ENCODE measurements at places on chromosomes 13 and 19.
A peak's percentile ranks its signal among the peaks of the same experiment; 100 is the strongest.

GRCh38 chr13:32135056-32135390, 103.4 kb downstream of the FRY start:
- no peak for DNase-seq

- no peak for DNase-seq
These were observed 59.1 kb upstream of the RNF113B start for GRCh38 chr13:98236197-98236596.

DNA sequence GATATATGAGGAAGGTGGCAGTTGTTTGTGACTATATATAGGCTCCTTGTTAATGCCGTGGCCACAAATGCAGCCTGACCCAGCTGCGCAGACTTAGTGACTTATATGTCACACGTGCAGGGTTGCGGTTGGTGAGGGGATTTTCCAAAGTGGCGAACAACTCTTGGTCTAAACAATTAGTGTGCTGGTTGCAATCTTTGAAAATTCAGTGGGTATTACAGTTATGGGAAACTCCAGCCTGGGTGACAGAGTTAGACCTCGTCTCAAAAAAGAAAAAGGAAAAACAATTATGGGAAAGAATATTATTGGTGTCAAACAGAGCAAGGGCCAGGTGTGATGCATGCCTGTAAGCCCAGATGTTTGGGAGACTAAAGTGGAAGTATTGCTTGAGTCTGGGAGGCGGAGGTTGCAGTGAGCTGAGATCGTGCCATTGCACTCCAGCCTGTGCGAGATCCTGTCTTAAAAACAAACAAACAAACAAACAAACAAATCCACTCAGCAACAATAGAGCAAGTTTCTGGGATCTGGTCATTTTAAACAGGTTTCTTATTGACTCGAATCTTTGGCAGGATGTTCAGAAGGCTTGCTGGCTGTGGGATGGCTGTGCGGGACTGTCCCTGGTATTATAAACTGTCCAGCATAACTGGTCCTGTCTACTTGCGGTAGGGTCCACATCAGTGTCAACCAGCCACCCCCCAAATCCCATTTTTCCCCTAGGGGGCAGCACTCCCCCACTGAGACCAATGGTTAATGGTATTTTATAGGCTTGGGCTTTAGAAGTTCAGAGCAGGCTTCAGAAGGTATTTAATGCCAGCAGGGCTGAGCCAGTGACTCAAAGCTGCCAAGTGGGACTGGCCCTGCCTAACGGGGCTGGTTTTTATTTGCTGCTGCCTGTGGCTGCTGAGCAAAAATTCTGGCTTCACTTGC, 15.4 kb downstream of the RELB start:
- DNase-seq, result peak; percentile 56

- DNase-seq, result no peak
These were observed 3.2 kb downstream of the LHFPL6 start for GRCh38 chr13:39599842-39600241.

DNA sequence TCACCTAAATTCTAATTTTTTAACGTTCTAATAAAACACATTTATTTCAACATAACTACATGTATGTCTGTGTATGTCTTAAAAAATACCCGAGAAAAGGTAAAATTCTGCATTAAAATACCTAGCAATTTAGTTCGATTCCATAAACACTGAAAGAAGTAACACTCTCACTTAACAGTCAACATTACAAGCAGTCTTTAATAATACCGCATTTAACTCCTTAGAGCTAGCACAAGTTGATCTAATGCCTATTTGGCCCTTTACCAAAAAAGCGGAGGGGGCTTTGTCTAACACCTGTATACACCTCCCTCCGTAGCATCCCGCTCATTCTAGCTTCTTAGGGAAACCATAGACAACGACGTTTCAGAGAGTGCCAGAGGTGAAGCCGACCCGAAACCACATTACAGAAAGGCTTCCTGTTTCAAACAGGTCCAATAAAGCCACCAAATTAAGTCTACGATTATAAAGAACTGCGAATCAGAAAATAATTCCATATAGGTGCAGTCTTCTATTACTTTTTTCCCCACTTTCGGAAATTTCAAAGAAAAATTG, 1.2 kb downstream of the SPART start:
- DNase-seq, result no peak

DNA sequence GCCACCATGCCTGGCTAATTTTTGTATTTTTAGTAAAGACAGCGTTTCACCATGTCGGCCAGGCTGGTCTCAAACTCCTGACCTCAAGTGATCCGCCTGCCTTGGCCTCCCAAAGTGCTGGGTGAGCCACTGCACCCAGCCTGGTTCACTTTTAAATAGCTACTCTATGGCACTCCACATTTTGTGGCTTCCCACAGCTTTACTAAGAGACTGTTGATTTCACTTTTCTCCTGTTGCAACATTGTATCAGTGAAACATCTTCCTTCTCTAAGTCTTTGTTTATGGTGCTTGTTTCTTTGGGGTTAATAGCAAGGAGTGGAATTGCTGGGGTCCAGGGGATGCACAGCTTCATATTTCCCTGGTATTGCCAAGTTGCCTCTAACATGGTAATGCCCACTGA, 12.3 kb downstream of the TMEM38A start:
- no peak for DNase-seq

DNA sequence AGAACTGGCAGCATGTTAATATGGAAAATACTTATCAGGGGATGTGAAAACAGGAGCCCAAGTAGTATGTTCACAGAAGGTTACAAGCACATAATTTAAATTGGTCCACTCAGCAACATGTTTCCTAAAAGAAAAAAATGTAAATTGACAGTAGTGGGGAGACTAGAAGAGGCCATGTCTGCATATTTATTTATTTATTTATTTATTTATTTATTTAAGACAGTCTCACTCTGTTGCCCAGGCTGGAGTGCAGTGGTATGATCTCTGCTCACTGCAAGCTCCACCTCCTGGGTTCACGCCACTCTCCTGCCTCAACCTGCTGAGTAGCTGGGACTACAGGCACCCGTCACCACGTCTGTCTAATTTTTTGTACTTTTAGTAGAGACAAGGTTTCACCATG, 13.7 kb upstream of the ZNF8 start:
- DNase-seq, result no peak

DNA sequence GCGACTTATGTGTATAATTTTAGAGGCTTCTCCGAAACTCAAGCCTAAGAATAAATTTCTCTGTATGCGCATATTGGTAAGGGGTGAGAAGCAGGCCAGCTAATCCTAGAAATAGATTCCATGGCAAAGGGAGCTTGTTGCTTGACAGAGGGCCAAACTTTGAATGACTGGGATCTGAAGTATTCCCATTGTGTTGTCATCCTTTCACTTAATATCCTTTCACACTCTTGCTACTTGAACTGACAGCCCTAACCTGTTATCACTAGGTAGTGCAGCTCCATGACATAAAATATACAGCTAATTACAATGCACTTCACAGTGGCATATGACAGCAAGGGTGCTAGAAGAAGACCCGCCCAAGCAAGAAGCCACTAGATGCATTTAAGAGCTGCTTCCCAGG, 309.8 kb downstream of the OXGR1 start:
- no peak for DNase-seq
